ENCODE measurements at places on chromosomes 4 and X.
A peak's percentile ranks its signal among the peaks of the same experiment; 100 is the strongest.

DNA sequence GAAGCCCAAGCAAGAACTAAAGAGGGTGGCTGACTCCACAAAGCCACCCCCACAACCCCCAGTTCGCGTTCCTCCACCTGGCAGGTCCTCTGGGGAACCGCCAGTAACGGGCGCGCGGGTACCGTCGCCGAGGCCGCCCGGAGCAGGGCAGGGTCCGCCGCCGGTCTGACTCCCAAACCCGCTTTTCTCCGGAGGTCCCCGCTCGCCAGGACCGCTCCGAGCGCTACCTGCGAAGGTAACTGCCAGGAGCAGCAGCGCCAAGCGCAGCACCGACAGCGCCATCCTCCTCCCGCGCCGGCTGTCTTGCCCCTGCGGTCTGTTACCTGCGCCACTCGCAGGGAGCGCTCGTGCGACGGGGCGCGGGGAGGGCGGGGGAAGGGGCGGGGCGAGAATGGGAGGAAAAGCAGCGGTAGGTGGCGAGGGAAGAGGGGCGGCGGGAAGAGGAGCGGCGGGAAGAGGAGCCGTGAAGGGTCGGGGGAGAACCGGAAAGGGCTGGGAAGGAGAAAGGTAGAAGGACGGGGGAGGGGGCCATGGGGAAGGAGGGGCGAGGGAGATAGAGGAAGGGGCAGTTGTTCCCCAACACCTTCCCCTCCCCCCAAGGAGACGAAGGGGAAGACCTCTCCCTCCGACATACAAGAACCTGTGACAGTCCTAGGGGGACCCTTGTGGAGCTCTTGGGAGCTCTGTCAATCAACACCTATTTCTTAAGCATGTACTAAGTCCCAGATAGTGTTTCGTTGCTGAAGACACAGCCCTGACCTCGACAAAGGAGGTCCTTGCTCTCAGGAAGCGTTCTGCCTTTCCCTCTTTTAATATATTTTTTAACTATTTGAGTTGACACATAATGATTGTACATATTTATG lies at the start of gene SPINK2:
Gene SPINK2, minus strand, starts transcription at position 321 of the 863 bp plus-strand sequence. Its CDS starts 39 bp downstream, at position 282.
- DNase-seq, result no peak

- DNase-seq, result no peak
Observed at GRCh38 chrX:41087201-41087600, 2.0 kb downstream of the USP9X start.

DNA sequence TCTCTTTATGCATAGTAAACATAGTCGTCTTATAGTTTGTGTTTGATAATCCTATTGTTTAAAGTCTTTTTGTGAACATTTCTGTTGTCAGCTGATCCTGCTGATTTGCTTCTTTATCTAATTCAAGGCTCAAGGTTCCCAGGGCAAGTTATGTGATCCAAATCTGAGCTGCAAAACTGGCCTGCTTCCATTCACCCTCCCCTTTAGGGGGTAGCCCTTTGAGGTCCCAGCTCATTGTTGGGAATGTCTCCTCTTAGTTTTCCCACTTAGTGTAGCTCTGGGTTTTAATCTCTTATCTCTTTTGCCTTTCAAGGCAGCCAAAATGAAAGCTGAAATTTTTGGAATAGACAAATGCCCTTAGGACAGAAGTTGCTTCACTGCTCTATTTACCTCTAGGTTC lies 40.2 kb upstream of the MAGED1 start:
- DNase-seq, result no peak

DNA sequence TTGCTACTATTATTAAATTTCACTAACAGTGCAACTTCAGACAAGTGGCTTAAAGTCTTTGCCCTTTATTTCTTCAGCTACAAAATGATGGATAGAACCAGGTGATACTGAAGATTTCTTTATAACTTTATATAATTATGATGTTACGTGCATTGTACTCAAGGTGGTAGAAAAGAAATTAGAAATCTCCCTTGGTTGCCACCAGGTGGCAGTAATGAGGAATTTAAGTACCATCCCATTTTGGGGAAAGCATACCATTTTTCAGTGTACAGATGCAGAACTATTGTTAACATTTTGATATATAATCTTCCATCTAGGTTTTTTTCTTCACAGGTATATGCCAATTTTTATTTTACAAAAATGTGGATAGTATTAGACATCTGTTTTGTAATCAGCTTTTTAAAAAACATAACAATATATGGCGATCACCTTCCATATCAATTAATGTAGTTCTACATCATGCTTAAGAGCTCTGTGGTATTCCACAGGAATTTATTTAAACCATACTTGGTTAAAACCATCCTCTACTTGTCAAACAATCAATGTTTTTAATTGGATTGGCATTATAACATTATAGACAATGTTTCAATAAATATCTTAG lies 37.7 kb upstream of the RAB33B start:
- DNase-seq, result peak; percentile 58

GRCh38 chr4:19496756-19497155 lies 754.9 kb upstream of the SLIT2 start:
- DNase-seq, result no peak
